Naive thymus-derived CD4-positive, alpha-beta T cell (primary cell): ENCODE measurements at places on chromosomes 2 and 18. TPM values are rescaled to one million over a fixed set of nuclear protein-coding genes. Genes with fewer than 3 reads are reported as not detected.

Gene POTEC
- not detected for total RNA-seq

Gene C2orf81
- total RNA-seq = 10.5 TPM

Gene ALPI
- total RNA-seq = not detected

Gene TAF4B
- 12.0 TPM for total RNA-seq

Gene SOWAHC
- total RNA-seq = 1.2 TPM
